Islet precursor cell (in vitro differentiated cells): ENCODE measurements at places on chromosomes 5 and 9.

DNA sequence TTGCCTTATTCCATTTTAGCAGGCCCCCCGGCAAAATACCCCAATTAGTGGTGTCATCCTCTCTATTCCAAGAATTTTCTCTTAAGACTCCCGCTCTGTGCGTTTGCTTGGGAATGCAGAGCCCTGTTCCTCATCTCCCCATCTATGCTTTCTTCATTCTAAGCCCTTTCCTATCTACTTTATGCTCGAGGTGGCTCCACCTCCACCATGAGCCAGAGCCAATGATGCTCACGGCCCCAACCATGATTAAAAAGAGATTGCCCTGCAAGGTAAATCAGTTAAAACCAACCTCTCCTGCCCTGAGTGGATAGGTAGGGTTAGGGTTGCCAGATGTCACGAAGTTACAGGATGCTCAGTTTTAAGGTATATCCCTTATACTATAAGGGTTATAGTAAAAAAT lies 677 bp upstream of the TXNDC15 start:
- no peak for DNase-seq

GRCh38 chr5:39714036-39714698 lies 289.4 kb upstream of the DAB2 start:
- DNase-seq: no peak

- DNase-seq: peak; percentile 23
Observed at GRCh38 chr9:98597236-98597771, 111.4 kb downstream of the GABBR2 start.

DNA sequence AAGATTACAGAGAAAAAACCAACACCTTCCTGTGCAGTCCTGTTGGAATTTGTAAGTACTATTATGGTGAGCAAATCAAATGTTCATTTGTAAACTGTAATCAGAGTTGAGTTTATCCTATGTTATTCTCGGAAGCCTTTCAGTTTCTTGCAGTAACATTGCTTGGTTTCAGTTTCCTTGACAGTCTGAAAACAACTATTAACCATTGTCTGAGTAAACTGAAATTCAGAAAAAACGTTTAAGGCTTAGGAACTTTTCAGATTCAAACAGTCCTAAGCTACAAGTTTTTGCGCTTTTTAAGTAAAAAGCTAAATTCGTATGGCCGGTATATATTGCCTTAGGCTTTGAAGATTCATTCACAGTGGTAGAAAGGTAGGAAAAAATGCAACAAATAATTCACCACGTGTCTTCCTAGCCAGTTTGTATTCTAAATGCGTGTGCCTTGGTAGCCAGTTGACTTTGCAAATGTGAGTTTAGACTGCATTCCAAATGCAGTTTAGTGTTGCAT lies 2.5 kb downstream of the GPBP1 start:
- DNase-seq: no peak

DNA sequence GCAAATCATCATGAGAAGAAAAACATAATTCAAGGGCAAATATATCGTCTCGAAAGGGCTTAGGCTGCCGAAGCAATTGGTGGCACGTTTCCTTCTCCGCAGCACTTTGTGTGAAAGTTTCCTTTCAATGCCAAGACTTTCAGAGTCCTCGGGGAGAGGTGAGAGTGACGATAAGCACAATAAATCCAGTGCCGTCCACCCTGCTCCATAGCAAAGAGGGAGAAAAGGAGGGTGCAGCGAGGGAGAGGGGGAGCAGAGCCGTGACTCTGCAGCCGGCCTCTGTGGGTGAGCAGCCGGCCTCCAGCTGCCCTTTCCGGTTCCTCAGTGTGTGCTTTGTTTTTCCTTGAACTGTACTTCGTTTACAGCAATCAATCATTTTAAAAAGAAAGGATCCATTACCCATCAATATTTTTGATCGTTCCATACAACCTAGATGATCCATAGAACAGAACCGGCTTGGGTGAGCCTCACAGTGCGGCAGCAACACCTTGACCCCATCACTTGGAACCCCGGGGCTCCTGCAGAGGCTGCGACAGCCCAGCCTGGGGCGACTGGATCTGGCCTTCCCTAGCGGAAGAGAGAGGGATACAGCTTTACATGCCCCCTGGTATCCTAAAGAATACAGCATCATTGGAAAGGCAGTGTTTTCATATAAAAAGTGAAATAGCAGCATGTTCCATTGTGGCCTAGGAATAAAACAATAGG lies 247.0 kb upstream of the IRX4 start:
- no peak for DNase-seq
